Chondrocyte (in vitro differentiated cells): ENCODE measurements at places on chromosomes 16 and 17. TPM values are rescaled to one million over a fixed set of nuclear protein-coding genes. Genes with fewer than 3 reads are reported as not detected.

GRCh38 chr17:17913695-17914332 is 58.4 kb downstream of the TOM1L2 start:
- H3K36me3 ChIP-seq = no peaks in the 10 kb centered on the region
- H3K27me3 ChIP-seq = no peaks in the 10 kb centered on the region
- no peak overlapping the region for H3K4me3 ChIP-seq
- no peak for DNase-seq
- H3K4me1 ChIP-seq = peaks cover 17% of the 10 kb centered on the region

GRCh38 chr17:74541176-74542111 is 4.5 kb downstream of the CD300C start:
- peaks cover 2% of the 10 kb centered on the region for H3K36me3 ChIP-seq
- H3K4me3 ChIP-seq = no peak overlapping the region
- peaks cover 52% of the 10 kb centered on the region for H3K27me3 ChIP-seq
- H3K27ac ChIP-seq = no peak overlapping the region
- peak; percentile 65 for DNase-seq

DNA sequence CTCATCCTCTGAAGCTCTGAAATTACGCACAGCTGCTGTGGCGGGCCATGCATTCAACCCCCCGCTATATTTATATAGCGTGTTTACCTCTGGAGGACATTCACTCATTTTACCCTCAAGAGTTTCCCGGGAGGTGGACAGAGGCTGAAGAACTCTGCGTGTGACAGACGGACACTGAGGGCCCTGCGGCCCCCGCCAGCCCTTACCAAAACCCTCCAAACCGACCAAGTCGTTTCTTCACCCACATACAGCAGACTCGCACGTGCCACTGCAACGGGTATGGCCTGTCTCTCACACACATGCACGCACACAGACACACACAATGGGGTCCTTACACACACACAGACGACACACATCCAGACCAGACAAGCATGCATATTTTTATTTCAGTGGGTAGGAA is 216.4 kb upstream of the FOXF1 start:
- no peaks in the 10 kb centered on the region for H3K4me1 ChIP-seq
- DNase-seq = no peak
- no peak overlapping the region for H3K27ac ChIP-seq
- peaks cover 89% of the 10 kb centered on the region for H3K27me3 ChIP-seq
- H3K36me3 ChIP-seq = no peaks in the 10 kb centered on the region

GRCh38 chr17:40443196-40443987 is at the start of gene IGFBP4:
TSS of gene IGFBP4 (plus strand) at chr17:40443450. CDS start at chr17:40443736, 286 bp downstream.
- H3K27ac ChIP-seq = peak within 1 kb of the TSS; percentile 94
- no peaks in the 10 kb centered on the region for H3K27me3 ChIP-seq
- peaks cover 50% of the 10 kb centered on the region for H3K4me1 ChIP-seq
- H3K36me3 ChIP-seq = peaks cover 6% of the 10 kb centered on the region

- H3K4me1 ChIP-seq = peaks cover 76% of the 10 kb centered on the region
- DNase-seq = no peak
- no peak overlapping the region for H3K27ac ChIP-seq
- H3K36me3 ChIP-seq = no peaks in the 10 kb centered on the region
- no peaks in the 10 kb centered on the region for H3K27me3 ChIP-seq
- H3K4me3 ChIP-seq = no peak overlapping the region
Measured at GRCh38 chr17:17938388-17939107, 33.7 kb downstream of the TOM1L2 start.

GRCh38 chr17:76870377-76870714 is 2.1 kb downstream of the MGAT5B start:
- H3K27me3 ChIP-seq = peaks cover 14% of the 10 kb centered on the region
- no peak overlapping the region for H3K27ac ChIP-seq
- DNase-seq = no peak
- peaks cover 26% of the 10 kb centered on the region for H3K4me1 ChIP-seq
- no peaks in the 10 kb centered on the region for H3K36me3 ChIP-seq
- no peak overlapping the region for H3K4me3 ChIP-seq

DNA sequence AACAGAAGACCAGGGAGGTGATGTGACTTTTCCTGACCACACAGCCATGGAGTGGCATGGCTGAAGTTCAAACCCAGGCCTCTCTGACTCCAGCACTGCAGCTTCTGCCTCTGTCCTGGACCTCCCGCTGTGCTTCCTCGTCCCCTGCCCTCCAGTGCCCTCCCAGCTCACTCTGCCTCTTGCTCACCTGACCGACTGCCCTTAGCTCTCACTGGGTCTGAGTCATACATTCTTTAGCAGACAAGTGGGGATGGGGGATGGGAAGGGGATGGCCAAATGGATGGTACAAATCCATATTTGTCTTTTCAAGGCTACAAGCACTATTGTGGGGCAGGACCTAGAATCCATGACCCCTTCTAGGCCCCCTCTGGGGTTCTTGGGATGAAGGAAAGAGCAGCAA is 33.0 kb downstream of the PITPNM3 start:
- peak overlapping the region; percentile 19 for H3K27ac ChIP-seq
- no peak overlapping the region for H3K4me3 ChIP-seq
- peaks cover 7% of the 10 kb centered on the region for H3K4me1 ChIP-seq
- peak; percentile 24 for DNase-seq
- peaks cover 1% of the 10 kb centered on the region for H3K27me3 ChIP-seq

DNA sequence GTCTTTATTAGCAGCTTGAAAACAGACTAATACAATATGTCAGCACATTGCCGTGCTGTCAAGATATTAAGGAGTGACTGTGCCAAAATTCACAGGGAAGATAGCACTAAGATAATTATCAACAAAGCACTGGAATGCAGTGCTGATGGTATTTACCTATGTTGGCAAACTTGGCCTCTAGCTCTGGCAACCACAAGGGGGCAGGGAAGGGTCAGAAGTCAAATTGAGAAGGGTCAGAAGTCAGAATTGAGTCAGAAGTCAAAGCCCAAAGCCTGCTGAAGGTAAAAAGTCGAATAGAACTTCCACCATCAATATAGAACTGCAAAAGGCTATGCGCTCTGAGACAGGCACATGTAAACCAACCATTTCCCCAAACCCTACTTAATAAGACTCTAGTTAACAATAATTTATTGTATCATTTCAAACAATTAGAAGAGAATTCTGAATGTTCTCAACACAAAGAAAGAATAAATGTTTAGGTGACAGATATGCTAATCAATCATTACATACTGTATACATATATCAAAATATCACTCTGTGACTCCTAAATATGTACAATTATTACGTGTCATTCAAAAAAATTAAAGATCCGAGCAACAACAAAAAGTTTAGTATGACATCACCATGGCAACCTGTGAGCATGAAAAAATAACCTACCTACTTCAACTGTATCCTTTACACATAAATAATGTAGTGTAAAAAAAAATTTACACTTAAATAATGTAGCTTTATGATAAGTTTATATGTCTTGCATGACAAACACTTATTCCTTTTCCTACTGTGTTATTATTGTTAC is 916.1 kb downstream of the KCNJ2 start:
- H3K27me3 ChIP-seq = no peaks in the 10 kb centered on the region
- H3K4me3 ChIP-seq = no peak overlapping the region
- peaks cover 8% of the 10 kb centered on the region for H3K4me1 ChIP-seq
- H3K36me3 ChIP-seq = no peaks in the 10 kb centered on the region

DNA sequence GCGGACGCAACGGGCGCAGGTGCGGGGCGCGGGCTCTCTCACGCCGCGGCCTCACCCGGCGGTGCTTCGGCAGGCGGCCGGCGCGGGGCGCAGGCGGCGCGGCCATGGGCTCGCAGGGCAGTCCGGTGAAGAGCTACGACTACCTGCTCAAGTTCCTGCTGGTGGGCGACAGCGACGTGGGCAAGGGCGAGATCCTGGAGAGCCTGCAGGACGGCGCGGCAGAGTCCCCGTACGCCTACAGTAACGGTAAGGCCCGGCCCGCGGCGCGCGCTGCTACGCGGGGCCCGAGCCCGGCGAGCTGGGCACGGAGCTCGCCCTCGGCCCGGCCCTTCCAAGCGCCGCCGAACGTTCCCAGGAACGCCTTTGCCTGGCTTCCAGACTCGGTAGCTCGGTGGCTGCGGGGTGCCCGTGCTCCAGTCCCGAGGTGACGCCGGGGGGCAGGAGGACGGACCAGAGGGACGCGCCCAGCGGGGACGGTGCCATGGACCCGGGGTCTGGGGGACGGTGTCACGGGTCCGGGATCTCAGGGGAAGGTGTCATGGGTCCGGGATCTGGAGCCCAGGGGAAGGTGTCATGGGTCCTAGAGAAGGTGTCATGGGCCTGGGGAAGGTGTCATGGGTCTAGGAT is 435 bp downstream of the RAB40C start:
- H3K27me3 ChIP-seq = no peaks in the 10 kb centered on the region
- peaks cover 42% of the 10 kb centered on the region for H3K4me1 ChIP-seq
- H3K4me3 ChIP-seq = peak overlapping the region; percentile 93
- H3K36me3 ChIP-seq = no peaks in the 10 kb centered on the region
- DNase-seq = peak; percentile 89

- H3K27ac ChIP-seq = no peak overlapping the region
- H3K36me3 ChIP-seq = peaks cover 1% of the 10 kb centered on the region
- H3K4me3 ChIP-seq = no peak overlapping the region
Measured at GRCh38 chr16:88526906-88527185, 43.4 kb upstream of the ZC3H18 start.

The LITAFD gene
- not detected in 3 replicates for total RNA-seq

The RHBDL3 gene
- total RNA-seq = 0.10 to 0.27 TPM (median 0.25 TPM) in 3 replicates

The ZSCAN10 gene
- total RNA-seq = not detected in 3 replicates

The DPEP3 gene
- total RNA-seq = not detected in 3 replicates

The CHRNE gene
- 0.22 to 0.35 TPM in 2 of 3 replicates, not detected in the other for total RNA-seq
